NCI-H1105 treated with DMSO at 0.1 percent for 48 hours (cell line): ENCODE measurements at places on chromosomes 7 and 10.

DNA sequence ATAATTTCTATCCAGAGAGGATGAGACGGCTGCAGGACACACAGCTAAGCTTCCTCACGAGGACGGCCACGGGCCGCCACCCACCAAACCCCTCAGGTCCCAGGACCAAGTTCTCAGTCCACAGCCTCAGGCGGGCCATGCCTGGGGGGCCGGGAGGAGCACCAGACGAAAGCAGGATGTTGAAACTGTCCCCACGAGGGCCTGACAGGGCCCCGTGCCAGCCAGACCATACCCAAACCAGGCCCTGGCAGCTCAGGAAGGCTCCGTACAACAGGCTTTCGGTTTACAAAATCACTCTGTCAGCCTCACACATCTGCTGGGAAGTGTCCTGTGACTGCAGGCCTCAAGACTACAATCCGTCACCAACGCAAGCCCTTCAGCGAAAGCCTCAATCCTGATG is 14.5 kb downstream of the TUBGCP2 start:
- DNase-seq: no peak

DNA sequence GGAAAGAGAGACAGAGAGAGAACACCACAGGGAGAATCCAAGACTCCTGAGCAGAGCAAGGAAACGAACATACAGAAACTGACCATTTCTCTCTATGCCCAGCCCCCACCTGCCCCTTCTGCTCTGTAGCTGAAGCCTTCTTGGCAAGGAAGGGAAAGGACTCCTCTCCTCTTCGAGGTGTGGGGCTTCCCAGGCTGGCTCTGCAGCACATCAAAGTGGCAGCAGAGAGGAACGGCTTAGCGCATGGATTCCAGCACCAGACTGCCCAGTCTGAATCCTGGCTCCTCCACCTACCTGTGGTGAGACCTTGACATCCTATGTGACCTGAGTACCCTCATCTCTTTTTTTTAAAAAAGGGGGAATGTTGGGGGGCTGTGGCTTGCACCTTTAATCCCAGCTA is 69.4 kb downstream of the SH3PXD2A start:
- DNase-seq: no peak

- no peak for DNase-seq
These were observed 90.8 kb downstream of the CHN2 start for GRCh38 chr7:29285444-29285793.

- DNase-seq: no peak
These were observed 134.4 kb downstream of the CSTF2T start for GRCh38 chr10:51564896-51565510.

DNA sequence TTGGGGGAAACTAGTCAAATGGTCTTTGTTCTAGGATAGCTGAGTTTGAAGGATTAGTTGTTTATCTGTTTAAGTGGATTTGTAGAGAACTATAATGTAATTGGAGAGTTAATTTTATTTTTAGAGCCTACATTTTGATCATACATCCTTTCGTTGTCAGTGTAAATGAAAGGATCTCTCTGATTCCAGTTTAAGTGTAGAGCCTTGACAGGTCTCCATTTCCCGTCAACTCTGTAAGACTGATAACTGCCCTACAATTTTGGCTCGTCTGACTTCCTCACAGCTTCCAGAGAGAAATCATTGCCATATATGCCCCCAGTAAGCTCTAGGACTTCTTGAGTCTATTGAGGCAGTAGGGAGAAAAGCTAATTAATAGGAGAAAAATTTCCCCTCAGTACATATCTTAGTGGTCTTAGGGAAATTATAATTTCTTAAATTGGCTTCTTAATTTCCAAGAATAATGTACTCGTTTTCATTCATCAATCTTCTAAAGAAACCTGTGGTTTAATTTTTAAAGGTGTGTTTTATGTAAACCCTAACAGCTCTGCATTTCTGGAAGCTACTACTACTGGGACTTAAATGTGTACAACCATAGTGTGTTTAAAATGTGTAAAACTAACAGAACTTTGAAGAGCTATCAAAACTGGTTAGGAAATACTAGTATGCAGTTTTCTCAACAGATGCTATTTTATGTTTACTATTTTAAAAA is 3.8 kb downstream of the KMT2E start:
- DNase-seq: no peak

GRCh38 chr10:133113847-133114246 is 26.1 kb downstream of the ADGRA1 start:
- no peak for DNase-seq
